ENCODE measurements at places on chromosomes 7 and 10. TPM values are rescaled to one million over a fixed set of nuclear protein-coding genes. Genes with fewer than 3 reads are reported as not detected.

MBLAC1 gene
- total RNA-seq: 1.8 TPM

TMEM270 gene
- total RNA-seq: not detected

EN2 gene
- total RNA-seq: not detected

KDM7A gene
- total RNA-seq: 10.1 TPM

NOD1 gene
- total RNA-seq: 21.0 TPM

NUPR2 gene
- total RNA-seq: not detected

COL1A2 gene
- total RNA-seq: 19.6 TPM

PODXL gene
- 189 TPM for total RNA-seq

GIMAP7 gene
- 41.2 TPM for total RNA-seq

STAG3 gene
- 0.25 TPM for total RNA-seq

VSIR gene
- total RNA-seq: 25.6 TPM
